Prostate gland (tissue), 2 donors: ENCODE measurements at places on chromosomes 2 and 18. TPM values are rescaled to one million over a fixed set of nuclear protein-coding genes. Genes with fewer than 3 reads are reported as not detected.

DNA sequence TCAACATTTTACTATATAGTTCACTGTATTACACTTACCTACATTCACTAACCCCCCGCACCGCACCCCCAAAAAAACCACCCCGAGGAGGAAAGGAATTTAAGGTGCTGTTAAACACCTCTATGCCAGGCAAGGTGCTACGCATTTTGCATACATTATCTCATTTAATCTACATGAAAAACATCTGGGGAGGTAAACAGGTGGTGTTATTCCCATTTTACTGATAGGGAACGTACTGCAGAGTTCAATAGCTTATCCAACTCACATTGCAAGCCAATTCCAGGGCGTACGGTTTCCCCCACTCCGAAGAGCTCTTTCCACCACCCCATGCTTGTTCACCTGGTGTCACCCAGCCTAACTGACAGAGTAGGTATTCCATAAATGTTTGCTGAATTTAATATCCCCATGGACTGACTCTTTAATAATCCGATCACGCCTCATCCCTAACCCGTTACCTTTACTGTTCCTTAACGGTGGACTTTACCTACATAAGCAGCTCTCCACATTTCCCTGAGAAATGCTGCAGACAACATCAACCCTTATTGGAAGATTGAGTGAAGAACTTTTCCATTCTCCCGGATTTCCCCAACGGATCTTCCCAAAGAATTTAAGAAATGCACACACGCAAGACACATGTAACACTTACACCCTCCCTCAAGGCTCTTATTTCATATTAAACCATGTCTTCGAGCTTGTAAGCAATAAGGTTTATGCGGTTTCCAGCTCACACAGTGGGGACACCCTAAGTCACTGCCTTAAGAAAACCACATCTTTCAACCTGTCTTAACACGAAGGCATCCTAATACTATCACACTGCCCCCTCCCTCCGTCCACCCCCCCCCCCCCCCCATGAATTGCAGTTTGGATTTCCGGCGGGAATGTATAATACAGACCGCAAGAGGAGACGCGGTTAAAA, 1.2 kb downstream of the RAPH1 start:
- no peak for DNase-seq

GRCh38 chr2:75751360-75751759, 40.6 kb upstream of the GCFC2 start:
- no peak for DNase-seq

GRCh38 chr2:86807468-86808275, 17.0 kb upstream of the CD8A start:
- peak; percentile 46 for DNase-seq

GRCh38 chr18:48142994-48143393, 212.5 kb upstream of the SMAD2 start:
- DNase-seq, result no peak

The KCNJ3 gene
- 8.8 TPM for total RNA-seq

The RAB17 gene
- total RNA-seq, result 12.6 TPM
